ENCODE measurements at places on chromosomes 3 and 15.
A peak's percentile ranks its signal among the peaks of the same experiment; 100 is the strongest.

DNA sequence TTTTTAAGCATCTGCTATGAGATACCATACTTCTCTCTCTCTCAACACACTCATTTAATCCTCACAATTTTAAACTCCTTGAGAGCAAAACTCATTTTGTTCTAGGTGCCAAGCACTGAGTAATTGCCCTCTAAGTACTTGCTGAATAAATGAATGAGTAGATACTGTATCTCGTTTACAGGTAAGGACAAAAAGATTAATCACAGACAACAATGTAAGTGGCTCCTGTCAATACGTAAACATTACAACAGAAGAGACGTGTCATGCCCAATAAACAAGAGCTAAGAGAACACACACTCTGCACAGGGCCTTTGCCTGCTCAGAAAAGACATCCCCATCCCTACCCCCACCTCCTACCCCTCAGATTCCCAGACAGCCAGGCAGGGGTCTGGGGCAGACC lies 59.8 kb downstream of the CHSY1 start:
- no peak for DNase-seq

- no peak for DNase-seq
Measured at GRCh38 chr15:83320404-83320803, 35.9 kb upstream of the BNC1 start.

- peak; percentile 30 for DNase-seq
Measured at GRCh38 chr3:180947761-180948390, 35.4 kb downstream of the FXR1 start.

- no peak for DNase-seq
Measured at GRCh38 chr3:194244167-194244566, 107.0 kb downstream of the CPN2 start.

DNA sequence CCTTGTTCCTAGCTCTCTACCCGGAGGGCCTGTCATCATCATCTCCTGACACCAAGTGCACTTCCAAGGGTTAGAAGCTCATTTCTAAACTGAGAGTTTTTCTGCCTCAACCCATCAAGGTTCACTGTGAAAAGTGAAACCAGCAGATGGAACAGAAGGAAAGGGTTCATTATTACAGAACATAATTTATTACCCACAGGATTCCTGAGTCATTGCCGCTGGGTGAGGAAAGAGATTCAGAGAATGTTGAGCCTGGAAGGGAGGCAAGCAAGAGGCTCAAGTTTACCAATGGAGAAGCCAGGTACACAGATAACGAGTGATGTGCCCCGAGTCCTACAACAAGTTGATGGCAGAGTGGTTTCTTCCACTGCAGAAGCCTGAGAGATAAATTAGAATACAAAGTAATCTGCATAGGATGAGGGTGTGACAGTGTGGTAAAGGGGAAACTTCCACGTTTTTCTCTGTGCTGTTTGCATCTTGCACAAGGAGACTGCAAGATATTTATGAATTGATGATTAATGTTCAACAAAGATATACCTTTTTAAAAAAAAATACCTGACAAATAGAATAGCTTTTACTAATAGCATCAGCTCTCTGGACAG lies 80.5 kb upstream of the SETMAR start:
- no peak for DNase-seq

- DNase-seq: no peak
Measured at GRCh38 chr3:114404590-114404989, 110.8 kb downstream of the TIGIT start.

GRCh38 chr3:150741497-150742140 lies 21.4 kb downstream of the SIAH2 start:
- DNase-seq: no peak

- peak; percentile 88 for DNase-seq
Measured at GRCh38 chr3:42159706-42160472, 68.7 kb downstream of the TRAK1 start.

GRCh38 chr3:142929890-142930289 lies 33.6 kb downstream of the PAQR9 start:
- DNase-seq: no peak

- DNase-seq: no peak
Measured at GRCh38 chr3:20810555-20810954, 624.5 kb upstream of the SGO1 start.

- DNase-seq: no peak
Measured at GRCh38 chr3:135806317-135806716, 159.2 kb upstream of the PPP2R3A start.

GRCh38 chr3:45479621-45480035 lies 91.3 kb downstream of the LARS2 start:
- DNase-seq: no peak

DNA sequence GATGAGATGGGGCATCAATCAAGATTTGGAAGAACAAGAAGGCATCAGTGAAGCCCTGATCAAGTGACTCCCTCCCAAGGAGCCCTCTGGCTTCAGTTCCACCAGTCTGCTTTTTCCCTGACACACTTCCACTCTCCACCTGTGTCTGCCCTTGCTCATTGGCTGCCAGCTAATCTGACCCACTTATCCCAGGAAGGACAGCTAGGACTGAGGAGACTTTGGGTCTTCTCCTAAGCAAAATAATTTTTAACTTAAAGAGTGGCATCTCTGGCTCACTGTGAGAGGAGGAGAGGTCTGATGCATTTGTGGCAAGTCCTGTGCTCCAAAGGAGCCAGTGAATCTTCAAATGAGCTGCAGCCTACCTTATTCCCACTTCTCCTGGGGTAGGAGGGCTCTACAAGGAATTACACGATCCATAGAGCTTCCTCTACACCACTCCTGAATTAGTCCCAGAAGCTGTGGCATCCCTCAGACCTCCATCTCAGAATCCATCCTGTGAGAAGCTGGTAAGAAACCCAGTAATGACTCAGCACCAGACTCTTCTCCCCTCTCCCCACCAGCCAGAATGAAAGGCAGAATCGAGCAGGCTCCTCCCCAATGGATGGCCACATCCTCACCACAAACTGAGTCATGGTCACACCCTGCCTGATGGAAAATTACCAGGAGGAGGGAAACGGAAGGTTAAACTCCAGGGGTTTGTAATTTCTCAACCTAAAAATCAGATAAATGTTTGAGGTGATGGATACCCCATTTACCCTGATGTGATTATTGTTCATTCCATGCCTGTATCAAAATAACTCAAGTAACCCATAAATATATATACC lies 6.3 kb upstream of the PKM start:
- DNase-seq: no peak

DNA sequence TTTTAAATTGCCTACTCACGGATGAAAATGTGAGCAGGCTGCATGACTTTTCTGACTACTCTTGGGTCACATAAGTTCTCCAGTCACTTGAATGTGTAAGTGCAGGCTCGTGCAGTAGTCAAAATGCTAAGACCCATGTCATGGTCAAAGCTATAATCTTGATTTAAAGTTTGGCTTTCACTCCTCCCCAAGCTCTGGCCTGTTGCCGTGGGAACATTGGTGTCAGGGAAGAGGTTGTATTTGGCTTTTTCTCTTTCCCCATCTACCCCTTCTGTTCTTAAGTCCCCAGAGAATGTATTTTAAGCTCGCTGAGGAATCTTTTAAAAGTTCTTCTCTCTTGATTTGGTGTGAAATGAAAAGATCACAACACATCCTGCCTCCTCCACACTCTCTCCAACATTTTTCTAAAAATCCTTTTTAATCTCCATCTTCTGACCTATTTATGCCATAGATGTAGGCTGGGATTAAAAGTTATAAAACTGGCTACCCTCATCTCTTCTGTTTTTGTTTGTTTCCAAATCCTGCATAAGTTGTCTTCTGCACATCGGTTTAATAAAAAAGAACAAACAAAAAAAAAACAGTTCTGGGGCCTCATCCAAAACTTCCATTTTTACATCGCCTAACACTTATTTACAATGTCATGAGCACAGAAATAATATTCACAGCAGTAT lies 61.4 kb upstream of the ADAMTSL3 start:
- no peak for DNase-seq

DNA sequence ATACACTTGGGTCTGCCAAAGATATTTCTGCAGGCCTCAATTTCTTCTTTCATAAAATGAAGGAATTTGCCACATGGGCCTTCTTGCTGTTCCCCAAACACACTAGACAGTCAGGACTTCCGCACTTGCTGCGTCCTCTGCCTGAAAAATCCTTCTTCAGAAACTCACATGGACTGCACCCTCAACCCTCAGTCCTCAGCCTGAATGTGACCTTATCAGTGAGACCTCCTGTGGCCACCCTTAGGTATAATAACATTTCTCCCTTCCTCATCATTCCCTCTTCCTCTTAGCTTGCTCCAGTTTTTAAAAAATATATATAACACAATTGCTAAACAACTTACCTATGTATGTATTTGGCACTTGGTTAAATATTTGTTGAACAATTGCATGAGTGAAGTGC lies 257.5 kb downstream of the MFSD1 start:
- no peak for DNase-seq

DNA sequence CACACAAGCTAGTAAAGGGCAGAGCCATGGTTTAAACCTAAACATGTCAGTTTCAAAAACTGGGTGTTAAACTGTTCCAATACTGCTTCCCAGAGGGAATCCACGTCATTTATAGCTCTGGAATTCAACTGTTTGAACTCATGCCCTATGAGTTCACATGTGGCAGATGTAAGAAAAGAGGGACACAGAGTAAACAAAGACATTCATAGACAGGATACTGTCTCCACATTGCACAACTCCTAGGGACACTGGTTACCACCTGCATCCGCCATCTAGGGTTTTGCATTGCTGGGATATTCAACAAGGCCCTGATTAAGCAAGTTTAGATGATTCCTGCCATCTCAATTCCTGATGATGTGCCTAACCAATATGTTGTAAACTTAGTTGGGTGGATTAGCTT lies 134.1 kb upstream of the COL8A1 start:
- no peak for DNase-seq

GRCh38 chr3:140384876-140385275 lies 293.0 kb upstream of the TRIM42 start:
- no peak for DNase-seq

DNA sequence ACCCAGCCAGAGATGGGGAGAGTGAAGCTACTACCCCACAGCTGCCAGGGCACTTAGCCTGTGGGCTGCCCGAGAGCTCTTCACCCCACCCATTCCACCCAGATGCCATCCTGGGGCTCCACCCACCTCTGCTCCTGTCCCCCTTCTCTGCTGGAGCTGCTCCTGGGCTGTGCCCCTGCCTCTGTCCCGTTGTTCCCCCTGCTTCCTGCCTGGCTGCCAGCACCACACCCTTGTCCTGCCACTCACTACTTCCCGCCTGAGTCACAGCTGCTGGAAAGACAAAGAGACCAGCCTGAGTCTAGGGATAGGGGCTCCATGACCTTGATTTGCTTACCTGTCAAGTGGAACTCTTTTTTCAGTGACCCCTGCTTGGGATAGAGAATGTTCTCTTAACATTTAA lies 12.4 kb downstream of the GNAI2 start:
- no peak for DNase-seq

DNA sequence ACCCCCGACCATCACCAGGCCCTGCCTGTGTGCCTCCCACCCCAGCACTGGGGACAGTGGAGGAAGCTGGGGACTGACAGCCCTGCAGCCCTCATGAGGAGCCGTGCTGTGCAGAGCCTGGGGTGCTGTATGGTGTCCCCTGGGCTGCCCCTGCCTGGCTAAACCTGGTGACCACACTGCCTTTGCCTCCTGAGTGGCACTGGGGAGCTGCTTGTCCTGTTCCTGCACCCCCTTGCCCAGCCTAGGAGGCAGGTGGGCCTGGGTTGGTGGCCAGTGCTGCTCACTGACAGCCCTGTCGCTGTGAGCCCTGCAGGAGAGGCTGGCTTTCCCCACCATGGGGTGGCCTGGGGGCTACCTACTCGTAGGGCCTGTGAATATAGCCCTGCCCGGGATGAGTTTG lies 159.4 kb downstream of the NSMCE3 start:
- DNase-seq: no peak

- no peak for DNase-seq
Measured at GRCh38 chr3:196232154-196232881, 16.0 kb downstream of the SLC51A start.

- no peak for DNase-seq
Measured at GRCh38 chr3:55675478-55675877, 188.4 kb upstream of the WNT5A start.

DNA sequence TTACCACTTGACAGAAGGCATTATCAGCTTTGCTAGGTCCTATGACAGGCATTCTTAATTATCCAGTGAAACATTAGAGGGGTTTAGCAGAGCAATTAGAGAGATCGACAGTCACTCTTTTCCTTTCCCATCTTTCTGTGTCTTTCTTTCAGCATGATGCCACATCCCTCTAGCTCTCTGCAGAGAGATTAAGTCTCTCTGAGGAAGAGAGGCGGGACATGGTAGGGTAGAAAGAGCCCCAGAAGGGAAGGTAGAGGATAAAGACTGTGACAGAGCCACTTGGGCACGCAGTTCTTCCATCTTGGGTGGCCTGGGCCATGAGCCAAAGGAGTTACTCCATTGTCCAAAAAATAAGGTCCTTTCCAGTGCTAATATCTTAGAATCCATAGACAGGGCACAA lies 55.8 kb downstream of the HHLA2 start:
- DNase-seq: no peak

DNA sequence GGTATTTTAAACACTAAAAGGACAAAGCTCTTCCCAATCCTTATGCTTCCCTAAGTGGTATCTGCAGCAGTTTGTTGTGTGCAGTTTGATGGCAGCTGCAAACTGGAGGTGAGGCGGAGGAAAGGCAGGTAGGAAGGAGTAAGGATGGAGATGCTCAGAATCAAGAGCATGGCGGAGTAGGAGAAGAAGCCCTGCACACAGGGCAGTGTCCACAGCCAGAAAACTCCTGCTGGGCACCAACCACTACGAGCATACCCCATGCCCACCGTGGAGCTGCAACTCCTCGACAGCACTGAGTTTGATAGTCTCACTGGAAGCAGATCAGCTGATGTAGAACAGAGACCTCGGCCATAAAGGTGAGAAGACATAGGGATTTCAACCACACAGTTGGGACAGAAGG lies 30.3 kb upstream of the ESYT3 start:
- no peak for DNase-seq

DNA sequence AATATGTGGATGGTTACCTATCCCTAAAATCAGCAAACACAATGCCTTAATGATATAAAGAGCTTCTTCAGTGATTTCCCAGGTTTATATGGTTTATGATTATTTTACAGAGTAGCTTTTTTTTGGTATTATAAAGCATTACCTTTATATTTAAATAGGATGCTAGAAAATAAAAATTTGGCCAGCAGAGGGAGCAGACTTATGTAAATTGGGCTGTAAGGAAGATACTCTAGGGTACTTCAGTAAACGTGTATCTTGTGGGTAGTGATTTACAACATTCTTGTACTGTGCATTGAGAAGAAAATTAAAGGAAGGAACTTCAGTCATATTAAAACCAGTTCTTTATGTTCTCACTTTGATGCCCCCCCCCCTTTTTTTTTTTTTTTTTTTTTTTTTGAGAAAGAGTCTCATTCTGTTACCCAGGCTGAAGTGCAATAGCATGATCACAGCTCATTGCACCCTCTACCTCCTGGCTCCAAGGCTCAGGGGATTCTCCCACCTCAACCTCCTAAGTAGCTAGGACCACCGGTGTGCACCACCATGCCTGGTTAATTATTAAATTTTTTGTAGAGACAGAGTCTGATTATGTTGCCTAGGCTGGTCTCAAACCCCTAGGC lies 167.9 kb downstream of the BBX start:
- peak; percentile 65 for DNase-seq

DNA sequence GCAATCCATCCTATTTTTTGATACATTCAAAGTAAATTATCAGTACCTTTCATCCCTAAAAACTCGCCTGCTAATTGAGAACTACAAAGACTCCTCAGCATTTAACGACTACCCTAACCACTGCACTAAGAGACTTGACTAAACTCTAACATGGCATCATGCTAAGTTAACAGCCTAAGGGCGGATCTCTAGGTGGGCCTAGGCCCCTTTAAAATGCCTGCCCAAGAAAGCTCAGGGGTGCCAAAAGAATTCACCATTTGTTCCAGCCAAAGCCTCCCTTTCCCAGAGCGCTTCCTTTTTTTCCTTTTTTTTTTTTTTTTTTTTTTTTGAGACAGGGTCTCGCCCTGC lies 568 bp upstream of the NEK4 start:
- no peak for DNase-seq

Measured in OCI-LY7 (cell line).